Stimulated activated CD4-positive, alpha-beta T cell treated with anti-CD3 and anti-CD28 coated beads, Interleukin-4, amount 100 ng/mL, for 48 hours (primary cell): ENCODE measurements at places on chromosomes 12 and 14.

DNA sequence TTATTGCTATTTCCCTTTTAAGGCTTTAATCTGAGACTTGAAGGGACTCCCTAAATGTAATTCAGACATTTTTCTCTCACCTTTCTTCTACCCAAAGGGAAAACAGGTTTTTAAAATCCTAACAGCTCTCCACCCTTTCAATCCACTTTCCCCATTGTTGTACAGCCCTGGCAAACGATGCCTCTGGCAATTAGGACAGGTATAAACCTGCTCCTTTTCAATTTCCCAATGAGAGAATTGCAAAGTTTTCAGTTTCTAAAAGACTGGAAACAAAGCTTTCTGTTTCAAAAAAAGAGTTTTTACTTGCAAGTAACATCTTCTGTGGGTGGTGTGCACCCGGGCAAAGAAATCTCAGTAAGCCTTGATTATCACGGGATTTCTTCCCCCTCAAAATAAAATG is 131.2 kb downstream of the HMGA2 start:
- no peak for DNase-seq

DNA sequence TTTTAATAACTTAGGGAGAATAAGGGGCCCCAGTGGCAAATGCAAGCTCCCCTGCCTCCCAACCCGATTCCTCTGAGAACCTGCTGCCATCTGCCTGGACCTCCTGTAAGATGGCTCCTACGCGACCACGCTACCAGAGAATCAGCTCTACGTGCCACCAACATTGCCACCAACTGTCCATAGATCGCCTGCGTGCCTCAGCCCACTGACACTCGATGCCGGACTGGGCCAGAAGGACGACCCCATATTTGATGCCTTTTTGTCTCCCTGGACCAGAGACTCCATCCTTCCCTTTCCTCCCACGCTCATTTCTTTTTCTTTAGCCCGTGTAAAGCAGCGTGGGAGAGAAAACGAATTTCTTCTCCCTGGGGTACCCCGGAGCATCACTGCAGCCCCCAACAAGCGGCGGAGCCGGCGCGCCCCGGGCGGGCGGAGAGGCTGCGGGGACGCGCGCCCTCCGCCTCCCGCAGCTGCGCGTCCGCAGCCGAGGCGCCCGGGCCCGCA is 565 bp upstream of the KLHL42 start:
- DNase-seq = no peak

- no peak for DNase-seq
Observed at GRCh38 chr14:61438860-61439765, 117.7 kb downstream of the PRKCH start.

GRCh38 chr12:130199581-130200390 is 37.5 kb downstream of the FZD10 start:
- DNase-seq = no peak

- no peak for DNase-seq
Observed at GRCh38 chr14:100081997-100082625, 16.9 kb downstream of the EVL start.

DNA sequence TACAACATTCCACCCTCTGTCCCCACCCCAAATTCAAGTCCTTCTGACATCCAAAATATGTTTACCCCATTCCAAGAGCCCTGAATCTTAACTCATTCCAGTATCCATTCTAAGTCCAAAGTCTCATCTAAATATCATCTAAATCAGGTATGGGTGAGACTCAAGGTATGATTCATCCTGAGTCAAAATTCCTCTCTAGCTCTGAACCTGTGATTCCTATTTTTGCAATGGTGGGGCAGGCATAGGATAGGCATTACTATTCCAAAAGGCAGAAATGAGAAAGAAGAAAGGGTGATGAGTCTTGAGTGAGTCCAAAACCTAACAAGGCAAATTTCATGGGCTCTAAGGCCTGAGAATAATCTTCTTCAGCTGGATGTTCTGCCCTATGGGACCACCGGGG is 140.3 kb upstream of the FAR2 start:
- no peak for DNase-seq

DNA sequence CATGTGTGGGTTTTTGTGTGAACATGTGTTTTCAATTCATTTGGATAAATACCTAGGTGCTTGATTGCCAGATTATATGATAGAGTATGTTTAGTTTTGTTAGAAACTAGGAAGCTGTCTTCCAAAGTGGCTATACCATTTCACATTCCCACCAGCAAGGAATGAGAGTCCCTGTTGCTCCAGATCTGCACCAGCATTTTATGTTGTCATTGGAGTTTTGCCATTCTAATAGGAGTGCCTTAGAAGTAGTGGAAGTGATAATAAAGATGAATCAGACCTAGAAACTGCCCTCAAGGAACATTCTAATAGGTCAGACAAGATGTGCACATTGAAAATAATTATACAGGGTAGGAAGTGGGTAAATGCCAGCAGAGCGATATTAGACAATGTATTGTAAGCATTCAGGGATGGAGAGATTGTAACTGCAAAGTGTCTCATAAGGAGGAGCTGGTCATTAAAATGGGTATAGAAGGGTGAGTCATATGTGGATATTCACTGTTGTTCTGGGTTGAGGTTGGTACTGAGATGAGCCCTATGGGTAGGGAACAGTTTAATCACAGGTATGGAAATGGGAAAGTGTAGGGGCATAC is 71.4 kb downstream of the MNAT1 start:
- no peak for DNase-seq

- no peak for DNase-seq
Observed at GRCh38 chr12:85814741-85815140, 21.5 kb downstream of the RASSF9 start.

- DNase-seq = no peak
Observed at GRCh38 chr14:76514213-76514998, 138.5 kb downstream of the ESRRB start.

GRCh38 chr12:106276032-106276740 is 26.3 kb upstream of the TCP11L2 start:
- no peak for DNase-seq

DNA sequence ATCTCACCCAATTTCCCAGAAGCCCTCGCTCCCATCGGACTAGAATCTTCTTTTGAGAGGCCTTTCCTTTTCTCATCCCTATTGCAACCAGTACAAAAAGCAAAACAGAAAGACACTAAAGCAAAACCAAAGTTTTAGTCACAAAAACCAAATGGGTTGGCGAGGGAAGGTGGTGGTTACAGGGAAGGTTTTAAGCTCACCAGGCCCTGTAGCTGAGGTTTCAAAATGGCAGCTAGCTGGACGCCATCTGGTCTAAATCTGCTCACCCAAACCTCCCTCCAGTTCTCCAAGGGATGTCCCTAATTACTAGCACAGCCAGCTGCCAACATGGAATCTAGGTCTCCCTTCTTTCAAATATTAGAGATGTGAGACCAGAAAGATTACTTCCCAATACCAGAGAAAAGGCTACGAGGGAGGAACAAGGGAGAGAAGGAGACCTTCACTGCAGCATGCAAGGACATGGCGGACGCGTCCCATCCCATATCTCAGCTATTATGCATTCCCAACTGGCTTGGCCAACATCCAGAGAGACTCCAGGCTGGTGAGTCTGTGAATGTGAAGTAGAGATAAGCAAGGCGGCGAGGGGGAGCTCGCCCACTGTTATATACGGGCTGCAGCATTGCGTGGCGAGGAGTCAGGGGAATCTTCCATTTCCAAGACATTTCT is 70.8 kb downstream of the DPF3 start:
- no peak for DNase-seq

DNA sequence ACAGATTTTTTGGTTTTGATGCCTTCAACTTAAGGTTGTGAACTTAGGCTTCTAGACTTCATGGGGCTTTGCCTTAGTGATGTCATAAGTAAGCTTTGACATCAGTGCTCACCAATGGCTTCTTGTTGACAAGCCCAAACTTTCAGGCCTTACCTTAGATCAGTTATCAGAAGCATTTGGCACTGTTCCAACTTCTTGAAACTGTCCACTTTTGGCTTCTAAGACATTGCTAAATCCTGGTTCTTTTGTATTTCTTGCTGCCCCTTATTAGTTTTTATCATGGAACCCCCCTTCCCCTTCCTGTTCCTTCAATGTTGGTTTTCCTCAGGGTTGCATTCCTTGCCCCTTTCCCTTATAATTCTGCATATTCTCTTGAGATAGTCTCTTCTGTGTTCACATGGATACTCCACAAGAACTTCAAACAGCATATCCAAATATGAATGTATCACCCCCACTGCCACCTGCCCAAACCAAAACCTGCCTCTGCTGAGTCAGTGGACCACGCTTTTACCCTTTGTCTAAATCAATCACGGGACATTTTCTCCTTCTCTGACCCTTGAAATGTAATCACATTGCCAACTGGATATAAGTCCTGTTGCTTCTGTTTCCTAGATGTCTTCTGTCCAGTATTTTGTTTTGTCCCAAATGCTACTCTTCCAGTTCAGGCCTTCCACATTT is 7.9 kb downstream of the PFKM start:
- DNase-seq = no peak

GRCh38 chr12:69906411-69907216 is 81.6 kb downstream of the MYRFL start:
- no peak for DNase-seq

- DNase-seq = no peak
Observed at GRCh38 chr14:33555710-33556350, 395.0 kb downstream of the EGLN3 start.

DNA sequence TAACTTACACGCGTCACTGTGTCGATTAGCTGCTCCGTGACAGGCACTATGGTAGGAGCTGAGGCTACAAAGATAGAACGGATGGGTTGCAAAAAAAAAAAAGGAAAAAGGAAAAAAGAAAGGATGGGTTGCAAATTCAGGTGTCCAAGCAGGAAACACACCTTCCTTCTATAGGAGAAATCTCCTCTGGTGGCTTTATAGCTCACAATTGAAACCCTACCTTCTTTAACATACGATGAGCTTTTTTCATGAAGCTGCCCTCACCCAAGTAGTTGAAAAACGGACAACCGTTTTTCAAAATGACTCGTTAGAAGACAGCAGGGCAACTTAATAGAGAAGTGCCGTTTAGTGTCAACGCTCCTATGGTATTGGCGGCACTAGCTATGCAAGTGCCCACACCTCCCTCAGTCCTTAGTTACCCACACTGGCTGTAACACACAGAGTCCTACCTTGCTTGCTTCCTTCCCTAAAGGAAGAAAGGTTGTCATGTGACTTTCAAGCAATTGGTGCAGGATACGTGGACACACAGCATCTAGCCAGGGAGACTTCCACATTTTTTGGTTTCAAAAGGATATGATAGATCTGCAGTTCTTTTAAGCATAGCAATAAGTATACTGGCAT is 682 bp upstream of the TRIP11 start:
- DNase-seq = no peak

DNA sequence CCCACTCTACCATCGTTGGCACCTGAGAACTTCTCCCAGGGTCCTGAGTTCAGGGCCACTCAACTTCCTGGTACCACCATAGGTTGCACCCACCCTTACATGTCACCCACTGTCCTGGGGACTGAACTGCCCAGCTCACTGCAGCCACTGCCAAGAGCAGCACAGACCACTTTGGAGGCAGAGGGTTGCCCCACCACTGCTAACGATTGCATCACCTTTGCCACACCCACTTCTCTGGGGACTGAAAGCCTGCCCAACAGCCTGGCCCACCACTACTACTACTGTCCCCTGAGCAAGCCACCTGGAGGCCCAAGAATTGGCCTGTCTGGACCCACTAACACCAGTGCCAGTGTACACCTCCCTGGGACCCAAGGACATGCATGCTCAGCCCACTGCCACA is 27.6 kb downstream of the CACNA2D4 start:
- DNase-seq = no peak

DNA sequence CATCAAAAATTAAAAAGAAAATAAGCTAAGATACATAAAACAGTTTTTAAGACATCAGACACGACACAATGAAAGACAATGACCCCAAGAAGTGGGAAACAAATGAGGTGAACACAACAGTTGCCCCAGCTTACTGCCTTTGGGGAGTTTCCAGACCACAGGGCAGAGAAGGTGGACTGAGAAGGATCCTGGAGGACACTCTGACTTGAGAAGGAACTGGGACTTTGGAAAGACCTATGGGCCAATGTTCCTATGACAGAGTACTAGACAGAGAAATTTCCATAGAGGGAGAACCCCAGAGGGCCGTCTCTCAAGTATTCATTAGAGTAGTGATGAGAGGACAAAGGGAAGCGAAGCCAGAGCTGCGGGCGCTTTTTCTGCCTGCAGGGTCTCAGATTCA is 6.2 kb upstream of the OR5AU1 start:
- no peak for DNase-seq

DNA sequence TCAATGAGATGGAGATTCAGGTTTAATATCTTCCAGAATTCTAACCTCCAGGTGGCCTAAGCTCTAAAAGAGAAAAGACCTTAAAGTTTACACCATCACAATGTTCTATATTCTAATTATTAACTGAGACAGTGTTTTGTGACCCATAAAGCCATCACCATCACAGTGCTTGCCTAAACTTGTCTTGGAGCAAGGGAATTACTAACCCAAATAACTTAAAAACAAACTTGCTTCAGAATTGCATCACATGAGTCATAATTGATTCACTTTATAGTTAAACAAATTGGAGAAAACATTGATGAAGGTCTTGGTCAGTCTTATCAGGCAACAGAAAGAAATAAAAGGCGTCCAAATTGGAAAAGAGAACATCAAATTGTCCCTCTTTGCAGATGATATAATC is 54.5 kb upstream of the ALG10 start:
- no peak for DNase-seq

- no peak for DNase-seq
Observed at GRCh38 chr14:61328626-61329262, 7.4 kb downstream of the PRKCH start.
